ENCODE measurements at places on chromosomes 1 and 21.

DNA sequence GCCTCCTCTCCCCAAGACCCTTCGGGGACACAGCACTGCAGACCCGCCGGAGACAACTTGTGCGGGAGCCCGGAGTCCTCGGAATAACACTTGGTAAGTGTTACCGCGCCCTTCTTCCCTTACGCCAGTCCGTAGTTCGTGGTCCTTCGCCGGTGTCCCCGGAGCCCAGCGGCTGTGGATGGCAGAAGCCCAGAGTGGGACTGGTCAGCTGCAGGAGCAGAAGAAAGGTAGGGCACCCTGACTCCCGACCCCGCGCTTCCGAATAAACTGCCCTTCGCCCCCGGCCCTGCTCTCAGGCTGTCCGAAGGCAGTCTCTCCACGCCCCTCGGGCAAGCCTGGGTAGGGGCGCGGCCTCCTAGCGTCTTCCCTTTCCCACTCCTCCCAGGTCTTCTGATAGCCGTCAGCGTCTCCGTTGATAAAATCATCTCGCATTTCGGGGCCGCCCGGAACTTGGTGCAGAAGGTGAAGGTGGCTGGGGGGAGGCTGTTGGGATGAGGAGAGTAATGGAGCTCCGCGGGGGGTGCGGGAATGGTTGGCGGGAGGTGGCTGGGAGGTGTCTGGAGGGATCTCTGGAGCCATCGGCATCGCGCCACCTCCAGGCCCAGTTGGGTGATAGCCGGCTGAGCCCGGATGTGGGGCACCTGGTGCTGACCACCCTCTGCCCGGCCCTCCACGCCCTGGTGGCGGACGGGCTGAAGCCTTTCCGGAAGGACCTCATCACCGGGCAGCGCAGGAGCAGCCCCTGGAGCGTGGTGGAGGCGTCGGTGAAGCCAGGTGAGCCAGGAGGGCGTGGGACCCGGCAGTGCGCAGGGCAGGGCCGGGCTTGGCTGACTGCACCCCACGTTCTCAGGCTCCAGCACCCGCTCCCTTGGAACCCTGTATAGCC, 4.3 kb downstream of the RUSC1 start:
- no peak for DNase-seq

DNA sequence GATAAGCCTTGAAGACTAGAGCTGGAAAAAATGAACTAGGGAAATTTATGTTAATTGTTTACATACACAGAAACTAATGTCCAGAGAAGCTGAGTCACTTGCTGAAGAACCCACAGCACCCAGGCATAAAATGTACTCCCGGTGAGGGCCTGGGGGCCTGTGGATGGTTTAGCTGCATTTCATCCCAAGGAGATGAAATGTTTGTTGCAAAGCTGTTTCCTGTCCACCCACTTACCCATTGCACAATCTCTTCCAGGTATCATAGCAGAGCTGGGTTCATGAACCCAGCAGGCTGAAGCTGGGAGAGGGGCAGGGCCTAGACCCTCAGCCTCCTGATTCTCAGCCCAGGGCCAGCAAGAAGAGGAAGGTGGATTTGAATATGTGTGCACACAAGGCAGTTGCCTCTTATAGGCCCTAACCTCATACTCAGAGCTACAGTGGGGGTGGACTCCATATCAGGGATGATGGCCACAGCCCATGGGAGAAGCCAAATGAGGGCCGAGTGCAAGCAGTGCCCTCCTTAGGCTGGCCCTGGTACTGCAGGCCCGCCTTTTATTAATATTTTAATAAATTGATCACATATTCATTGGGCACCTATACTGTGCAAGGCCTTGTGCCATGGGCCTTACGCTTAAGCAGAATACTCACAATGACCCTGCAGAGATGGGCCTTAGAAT, 110.8 kb downstream of the LACTBL1 start:
- no peak for DNase-seq

DNA sequence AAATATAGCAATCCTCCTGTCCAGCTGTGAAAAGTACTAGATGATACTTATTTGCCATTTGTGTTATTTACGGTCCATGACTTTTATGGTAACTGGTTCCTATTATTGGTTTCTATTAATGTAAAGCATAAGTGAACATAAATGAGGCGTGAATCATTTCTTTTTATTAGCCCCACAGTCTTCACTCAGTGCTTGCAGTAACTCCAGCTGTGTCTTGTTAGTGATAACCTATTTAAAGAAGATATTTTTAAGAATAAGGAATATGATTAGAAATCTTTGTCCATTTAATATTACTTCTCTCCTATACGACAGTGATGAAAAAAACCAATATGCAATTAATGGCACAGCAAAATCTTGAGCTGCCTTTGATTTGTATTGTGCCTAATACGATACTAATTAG, 149.9 kb downstream of the SPATA17 start:
- DNase-seq: no peak

- DNase-seq: no peak
These were observed 28.0 kb upstream of the GLIS1 start for GRCh38 chr1:53766831-53767405.

- peak; percentile 35 for DNase-seq
These were observed 1.5 kb downstream of the B4GALT2 start for GRCh38 chr1:43980255-43981134.

DNA sequence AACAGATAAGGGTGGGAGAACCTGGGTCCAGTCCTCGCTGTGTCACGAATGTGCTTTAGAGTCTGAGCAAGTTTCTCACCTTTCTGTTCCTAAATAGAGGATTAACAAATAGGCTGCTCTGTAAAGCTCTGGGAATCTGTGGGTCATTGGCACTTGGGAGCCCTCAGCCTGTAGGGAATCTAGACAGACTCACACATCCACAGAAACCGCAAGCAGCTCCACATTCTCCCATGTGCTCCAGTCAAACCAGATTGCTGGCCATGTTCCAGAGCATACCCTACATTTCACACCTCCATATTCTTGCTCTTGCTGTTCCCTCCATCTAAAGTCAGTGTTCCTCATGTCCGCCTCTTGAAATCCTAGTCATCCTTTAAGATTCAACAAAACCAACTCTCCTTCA, 7.8 kb upstream of the AHCYL1 start:
- no peak for DNase-seq

GRCh38 chr1:92695104-92695503, 89.8 kb downstream of the EVI5 start:
- DNase-seq: no peak

DNA sequence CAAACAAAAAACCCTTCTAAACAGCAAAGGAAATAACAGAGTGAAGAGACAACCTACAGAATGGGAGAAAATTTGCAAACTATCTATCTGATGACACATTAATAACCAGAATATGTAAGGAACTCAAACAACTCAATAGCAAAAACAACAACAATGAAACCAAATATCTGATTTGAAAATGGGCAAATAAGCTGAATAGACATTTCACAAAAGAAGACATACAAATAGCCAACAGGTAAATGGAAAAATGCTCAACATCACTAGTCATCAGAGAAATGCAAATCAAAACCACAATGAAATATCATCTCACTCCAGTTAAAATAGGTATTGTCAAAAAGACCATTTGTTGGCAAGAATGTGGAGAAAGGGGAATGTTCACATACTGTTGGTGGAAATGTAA, 57.6 kb upstream of the RC3H1 start:
- no peak for DNase-seq

GRCh38 chr21:14858311-14858710, 206.5 kb downstream of the NRIP1 start:
- DNase-seq: no peak

DNA sequence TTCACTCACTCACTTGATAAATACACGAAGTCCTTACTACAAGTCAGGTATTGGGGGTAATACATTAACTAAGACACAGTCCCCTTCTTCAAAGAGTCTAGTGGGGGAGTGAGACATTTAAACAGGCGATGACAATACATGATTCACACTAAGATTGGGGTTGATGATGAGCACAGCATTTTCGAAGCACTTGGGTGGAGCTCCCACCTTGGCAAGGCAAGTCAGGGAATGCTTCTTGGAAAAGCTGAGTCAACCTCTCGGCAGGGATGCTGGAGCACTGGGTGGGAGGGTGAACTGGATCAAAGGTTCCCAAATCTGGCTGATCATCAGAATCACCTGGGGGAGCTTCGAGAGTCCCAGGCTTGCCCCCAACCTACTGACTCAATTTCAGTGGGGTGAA, 57.9 kb upstream of the ENAH start:
- no peak for DNase-seq

DNA sequence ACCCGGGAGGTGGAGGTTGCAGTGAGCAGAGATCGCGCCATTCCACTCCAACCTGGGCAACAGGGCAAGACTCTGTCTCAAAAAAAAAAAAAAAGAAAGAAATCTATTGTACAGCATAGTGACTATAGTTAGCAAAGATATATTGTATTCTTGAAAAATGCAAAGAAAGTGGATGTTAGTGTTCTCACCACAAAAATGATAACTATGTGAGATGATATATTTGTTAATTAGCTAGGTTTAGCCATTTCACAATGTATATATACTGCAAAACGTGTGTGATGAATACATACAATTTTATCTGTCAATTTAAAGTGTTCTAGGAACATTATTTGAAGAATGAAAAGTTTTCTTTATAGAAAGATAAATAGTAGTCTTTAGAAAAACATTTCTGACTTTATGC, 179.9 kb downstream of the AK5 start:
- no peak for DNase-seq

- no peak for DNase-seq
These were observed 105.4 kb downstream of the PTPN14 start for GRCh38 chr1:214445831-214446614.

DNA sequence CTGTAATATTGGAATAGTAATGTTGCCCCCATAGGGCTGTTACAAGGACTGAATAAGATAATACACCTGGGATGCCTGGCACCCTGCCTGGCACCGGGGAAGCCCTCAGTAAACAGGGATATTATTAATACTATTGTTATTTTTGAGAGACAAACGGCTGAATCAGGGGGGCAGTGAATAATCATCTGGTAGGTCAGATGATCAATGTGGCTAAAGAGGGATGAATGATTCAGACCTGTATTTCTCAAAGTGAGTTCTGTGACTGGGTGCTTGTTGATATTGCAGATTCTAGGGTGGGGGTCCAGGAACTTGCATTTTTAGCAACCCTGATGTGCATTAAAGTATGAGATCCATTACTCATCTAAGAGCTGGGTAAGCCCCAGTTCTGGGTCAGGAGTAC, 46.2 kb upstream of the BCL10 start:
- no peak for DNase-seq

Data from B cell (primary cell).